Tibial nerve (tissue), 4 donors: ENCODE measurements at places on chromosomes 3 and 15. TPM values are rescaled to one million over a fixed set of nuclear protein-coding genes. Genes with fewer than 3 reads are reported as not detected.

DNA sequence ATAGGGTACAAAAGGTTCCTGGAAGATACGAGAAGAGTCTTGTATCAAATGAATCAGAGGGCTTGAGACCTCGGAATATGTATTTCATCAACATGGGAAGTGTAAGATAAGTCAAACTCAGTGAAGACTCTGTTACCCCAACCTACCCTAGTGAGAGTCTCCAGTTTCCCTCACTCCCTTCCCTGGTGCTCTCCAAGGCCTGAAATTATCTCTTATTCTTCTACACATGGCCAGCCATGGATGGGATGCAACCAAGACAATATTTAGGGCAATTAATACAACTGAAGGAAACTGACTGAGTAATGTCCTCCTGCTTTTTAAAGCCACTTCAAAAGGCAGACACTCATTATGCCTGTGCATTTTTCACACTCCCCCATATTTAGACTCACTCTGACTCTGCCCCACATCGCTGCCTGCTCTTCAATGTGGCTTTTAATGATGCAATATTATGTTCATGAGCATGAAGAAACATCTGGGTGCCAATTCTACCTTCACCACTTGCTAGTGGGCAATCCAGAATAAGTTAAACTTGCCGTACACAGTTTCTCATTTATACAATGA is 137.1 kb upstream of the THBS1 start:
- no peak for DNase-seq

- no peak for DNase-seq
Observed at GRCh38 chr3:71800023-71800422, 15.1 kb upstream of the PROK2 start.

- no peak for DNase-seq
Observed at GRCh38 chr3:52232279-52233107, 6.5 kb downstream of the TWF2 start.

- DNase-seq: no peak
Observed at GRCh38 chr3:105187344-105187743, 179.4 kb upstream of the ALCAM start.

GRCh38 chr15:50767332-50767861 is 1.9 kb upstream of the SPPL2A start:
- no peak for DNase-seq

DNA sequence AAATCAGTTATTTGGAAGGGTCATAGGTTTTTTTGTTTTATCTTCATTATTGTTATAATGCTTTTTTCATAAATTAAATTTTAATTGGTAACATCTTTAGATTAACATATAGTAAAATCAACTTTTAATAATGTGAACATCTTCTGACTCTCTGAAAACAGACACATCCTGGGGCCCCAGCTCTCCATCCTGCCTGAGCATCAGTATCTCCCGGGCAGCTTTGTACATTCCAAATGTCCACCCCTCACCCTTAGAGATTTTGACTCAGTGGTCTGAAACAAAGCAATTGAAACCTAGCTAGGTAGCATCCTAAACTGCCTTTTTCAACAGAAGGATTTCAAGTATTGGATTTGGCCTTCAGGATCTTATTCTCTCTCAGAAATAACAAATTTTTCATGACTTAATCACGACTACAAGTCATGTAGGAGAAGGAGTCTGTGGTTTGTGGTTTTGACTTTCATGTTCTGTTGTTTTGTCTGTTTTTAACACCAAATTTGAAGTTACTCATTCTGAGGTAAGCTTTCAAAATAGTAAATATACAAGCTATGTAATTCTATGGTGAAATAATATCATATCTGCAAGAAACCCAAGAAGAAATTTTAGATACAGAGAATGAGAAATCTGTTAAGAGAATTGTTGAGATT is 147.3 kb upstream of the UBE2E2 start:
- no peak for DNase-seq

DNA sequence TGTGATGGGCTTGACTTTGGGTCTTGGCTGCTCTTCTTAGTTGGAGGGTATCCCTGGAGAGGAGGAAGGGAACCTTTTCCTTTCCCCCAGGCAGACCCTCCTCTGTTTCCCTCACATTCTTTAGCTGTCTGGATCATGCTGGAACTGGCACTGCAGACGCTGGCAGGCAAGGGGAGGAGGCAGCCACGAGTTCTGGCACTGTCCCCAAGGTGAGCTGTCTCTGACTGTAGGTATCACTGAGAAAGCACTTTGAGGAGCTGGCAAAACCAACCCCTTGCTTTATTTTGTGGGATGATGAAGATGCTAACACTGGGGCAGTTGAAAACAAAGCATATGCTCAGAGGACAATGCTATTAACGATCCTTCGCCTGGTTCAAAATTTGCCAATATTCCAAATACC is 175.0 kb downstream of the SOX2 start:
- no peak for DNase-seq

DNA sequence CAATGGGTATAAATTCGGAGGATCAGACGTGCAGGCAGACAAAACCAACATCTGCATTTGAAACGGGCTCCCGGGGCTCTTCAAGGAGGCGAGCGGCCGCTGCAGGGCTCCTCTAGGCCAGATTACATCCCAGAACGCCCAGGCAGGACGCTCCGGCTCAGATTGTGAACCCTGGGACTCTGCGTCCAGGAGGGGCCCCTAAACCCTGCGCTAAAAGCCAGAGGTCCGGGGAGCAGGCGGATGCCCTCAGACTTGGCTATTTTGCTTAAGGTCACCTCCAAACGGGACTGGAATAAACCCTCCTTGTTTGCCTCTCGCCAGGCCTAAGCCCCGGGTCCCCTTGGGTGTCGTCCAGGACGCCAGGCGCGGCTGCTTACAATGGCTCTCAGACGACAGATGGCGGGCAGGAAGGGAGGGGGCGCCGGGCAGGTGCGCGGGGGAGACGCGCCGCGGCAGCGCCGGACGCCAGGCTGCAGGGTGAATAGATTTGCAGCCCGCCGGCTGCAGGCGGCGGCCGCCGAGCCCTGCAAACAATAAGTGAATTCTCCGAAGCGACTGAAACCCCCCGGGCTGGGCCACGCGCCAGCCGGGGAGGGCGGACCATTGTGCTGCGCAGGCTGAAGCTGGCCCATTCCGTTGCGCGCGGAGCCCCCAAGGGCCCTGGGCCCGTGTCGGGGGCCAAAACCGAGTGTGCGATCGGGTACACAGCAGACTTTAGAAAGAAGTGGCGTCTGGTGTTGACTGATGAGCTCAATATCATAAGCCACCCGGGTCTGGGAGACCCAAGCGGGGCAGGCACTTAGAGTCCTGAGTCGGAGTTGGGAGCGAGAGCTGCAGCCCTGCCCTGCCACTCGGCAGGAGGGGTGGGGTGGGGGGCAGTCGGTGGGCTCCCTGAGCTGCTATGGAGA is 32.3 kb upstream of the AMOTL2 start:
- DNase-seq: no peak

GRCh38 chr3:16916840-16917239 is 32.1 kb downstream of the PLCL2 start:
- DNase-seq: no peak

- no peak for DNase-seq
Observed at GRCh38 chr3:24451461-24452099, 43.1 kb downstream of the THRB start.

GRCh38 chr3:18179521-18179920 is 245.6 kb downstream of the SATB1 start:
- no peak for DNase-seq

GRCh38 chr15:27441120-27441519 is 470.1 kb downstream of the GABRG3 start:
- no peak for DNase-seq

DNA sequence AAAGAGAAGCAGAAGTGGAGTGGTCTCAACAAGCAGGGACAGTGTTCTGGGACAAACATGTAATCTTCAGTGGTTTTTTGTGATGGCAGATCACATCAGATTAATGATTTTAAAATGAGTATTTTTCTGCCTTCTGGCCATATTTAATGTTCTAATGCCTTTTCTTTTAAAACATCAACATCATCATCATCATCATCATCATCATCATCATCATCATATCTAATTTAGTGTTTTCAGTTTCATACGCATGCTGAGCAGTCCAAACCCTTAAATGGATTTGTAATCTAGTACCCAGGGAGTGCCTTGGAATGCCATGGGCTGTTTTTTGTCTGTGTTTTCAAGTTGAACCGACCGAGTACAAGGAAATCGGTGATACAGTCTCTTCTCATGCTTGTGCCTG is 68.9 kb downstream of the CACNA2D3 start:
- no peak for DNase-seq

- no peak for DNase-seq
Observed at GRCh38 chr3:134361162-134361835, 12.9 kb downstream of the AMOTL2 start.

DNA sequence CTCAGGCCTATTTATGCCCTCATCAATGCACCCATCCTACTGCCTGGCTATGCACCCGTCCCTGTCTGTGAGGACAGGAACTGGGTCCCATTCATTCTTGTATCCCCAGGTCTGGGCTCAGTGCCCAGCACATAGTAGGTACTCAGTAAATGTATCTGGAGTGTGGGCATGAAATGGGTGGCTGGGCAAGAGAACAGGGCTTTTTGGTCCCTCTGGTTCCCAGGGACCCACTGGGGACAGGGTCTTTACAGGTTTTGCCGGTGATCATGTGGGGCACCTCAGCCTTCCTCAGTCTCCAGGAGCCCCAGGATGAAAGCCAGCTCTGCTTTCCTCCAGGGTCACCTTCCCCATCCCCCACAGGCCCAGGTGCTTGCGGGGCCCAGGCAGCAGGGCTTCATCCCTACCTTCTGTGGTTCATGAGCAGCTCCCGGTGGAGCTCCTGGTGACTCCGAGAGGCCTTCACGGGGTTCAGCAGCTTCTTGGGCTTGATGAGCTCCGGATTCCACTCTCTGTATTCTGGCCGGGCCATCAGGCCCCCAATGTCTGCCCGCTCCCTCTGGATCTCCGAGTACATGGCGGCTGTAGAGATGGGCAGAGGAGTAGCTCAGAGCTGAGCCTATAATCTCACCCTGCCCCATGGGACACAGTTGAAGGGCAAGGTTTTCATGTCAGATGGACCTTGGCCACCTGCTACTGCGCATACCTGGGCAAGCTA is 7.7 kb downstream of the FAM107A start:
- DNase-seq: no peak

GRCh38 chr3:61537366-61537765 is 24.0 kb upstream of the PTPRG start:
- no peak for DNase-seq

DNA sequence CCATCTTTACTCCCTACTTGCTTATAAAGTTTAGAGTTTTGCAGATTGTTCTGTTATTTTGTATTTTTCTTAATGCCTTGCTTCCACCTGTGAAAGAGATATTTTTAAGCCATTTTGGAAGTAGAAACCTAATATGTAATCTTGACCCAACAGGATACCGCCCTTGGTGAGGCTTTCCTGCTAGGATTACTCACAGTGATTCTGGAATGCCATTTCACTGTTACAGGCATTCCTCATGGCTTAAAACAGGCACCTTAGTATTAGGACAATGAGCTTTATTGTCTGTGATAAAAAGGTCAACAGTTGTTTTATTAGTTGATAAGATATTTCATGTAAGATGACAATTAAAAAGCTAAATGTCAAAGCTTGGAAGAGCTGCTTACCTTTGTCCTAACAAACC is 58.2 kb downstream of the PHLDB2 start:
- DNase-seq: no peak

DNA sequence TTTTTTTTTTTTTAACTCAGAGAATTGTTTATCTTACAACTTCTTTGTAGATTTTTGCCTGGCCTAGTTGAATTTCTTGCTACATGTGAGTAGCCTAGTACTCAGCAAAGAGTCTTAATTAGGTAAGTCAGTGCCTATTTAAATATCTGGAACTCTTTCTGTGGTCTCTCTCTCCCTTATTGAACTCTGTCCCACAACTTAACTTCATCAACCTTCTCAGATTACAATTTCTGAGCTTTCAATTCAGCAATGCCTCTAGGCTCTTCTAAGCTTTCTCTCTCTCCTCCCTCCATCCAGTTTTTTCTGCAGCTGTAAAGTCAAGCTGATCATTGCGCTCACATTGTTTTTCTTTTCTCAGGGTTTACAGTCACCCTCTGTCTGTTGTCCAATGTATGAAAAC is 517.6 kb upstream of the ROBO1 start:
- no peak for DNase-seq

DNA sequence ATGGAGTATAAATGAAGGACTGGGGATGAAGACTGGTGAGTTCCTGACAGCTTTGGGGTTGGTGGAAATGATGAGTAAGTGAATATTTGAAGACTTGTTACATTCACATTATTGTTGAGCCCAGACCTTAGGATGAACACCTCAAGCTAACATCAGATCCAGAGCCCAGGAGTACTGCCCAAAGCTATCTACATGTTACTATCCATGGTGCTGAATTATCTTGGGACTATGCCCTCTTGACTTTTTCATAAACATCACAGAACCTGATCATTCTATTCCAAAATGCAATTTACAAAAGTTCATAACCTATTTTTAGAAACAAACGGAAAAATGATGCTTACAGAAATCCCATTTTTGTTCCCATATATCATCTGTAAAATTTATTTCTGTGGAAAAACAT is 613.3 kb downstream of the TUSC7 start:
- no peak for DNase-seq

DNA sequence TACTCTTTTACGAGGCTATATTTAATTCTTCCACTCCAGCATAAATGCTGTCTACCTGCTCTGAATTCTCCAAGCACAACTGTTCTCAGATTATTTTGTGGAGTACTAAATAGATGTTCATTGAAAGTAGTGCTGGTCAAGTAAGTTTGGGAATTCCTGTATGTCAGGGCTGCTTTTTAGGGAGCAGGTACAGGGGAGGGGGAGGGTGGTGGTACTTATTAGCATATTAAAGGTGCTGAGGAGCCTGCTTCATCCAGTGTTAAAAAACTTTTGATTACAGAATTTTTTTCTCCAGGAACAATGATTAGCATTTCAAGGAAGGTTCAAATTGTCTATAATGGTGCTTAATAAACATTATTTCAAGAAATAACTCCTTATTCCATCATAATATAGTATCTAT is 59.2 kb downstream of the PPM1L start:
- DNase-seq: no peak

DNA sequence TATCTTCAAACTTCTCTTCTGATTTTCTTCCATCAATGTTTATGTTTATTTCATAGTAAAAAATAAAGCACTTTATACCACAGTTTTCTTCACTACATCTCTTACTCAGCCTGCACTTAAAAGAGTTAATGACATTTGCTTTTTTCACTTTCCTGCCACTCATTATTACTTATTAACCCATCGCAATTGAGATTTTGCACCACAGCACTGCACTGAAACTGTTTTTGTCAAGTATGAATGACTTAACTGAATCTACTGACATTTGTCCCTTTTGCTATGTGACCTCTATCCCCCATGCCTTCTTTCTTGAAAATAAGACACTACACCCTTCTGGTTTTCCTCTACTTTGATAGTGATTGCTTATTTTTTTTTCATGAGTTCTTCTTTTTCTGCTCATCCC is 739.7 kb upstream of the DPPA4 start:
- DNase-seq: no peak

EID1 gene
- total RNA-seq: 314 TPM

TUSC7 gene
- not detected for total RNA-seq

FGF12 gene
- 0.42 TPM for total RNA-seq

CYP1A2 gene
- total RNA-seq: not detected

UPK1B gene
- not detected for total RNA-seq

BOC gene
- total RNA-seq: 39.8 TPM

BMF gene
- total RNA-seq: 3.6 TPM

UNC13C gene
- 0.21 TPM for total RNA-seq

GPR15 gene
- total RNA-seq: not detected

INSYN1 gene
- total RNA-seq: 10.9 TPM

TGM4 gene
- total RNA-seq: not detected

TF gene
- total RNA-seq: 6.8 TPM

SMAD6 gene
- total RNA-seq: 41.9 TPM
